ENCODE measurements at places on chromosomes 6 and 20.

DNA sequence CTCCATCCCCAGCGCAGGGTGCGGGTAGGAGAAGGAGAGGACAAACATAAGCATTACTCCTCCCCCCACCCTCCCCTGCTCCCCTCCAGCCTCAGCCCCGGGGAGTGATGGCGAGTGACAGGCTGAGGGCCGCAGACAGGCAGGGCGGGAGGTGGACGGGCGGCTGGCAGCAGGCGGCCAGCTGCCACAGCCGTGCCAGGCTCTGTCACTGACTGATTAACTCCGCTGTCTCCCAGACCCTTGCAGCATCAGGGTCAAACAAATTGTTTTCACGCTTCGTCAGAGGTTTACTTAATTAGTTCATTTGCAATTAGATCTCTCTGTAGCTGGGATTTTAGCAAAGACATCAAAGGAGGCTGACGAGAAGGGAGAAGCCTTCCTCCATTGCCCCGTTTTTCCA lies 41.9 kb downstream of the FOXP4 start:
- no peak for DNase-seq

- no peak for DNase-seq
These were observed 68.2 kb upstream of the AGPAT4 start for GRCh38 chr6:161342039-161342438.

- DNase-seq: no peak
These were observed 25.8 kb upstream of the CCN6 start for GRCh38 chr6:112027942-112028674.

- no peak for DNase-seq
These were observed 158.8 kb upstream of the ENPP5 start for GRCh38 chr6:46329568-46329967.

- no peak for DNase-seq
These were observed 2.5 kb downstream of the CLVS2 start for GRCh38 chr6:122998403-122998975.

- DNase-seq: no peak
These were observed 13.6 kb downstream of the FBXO30 start for GRCh38 chr6:145801021-145801420.
